ENCODE measurements at places on chromosomes 4 and X.

- no peak for DNase-seq
Measured at GRCh38 chr4:11209826-11210225, 218.9 kb downstream of the HS3ST1 start.

DNA sequence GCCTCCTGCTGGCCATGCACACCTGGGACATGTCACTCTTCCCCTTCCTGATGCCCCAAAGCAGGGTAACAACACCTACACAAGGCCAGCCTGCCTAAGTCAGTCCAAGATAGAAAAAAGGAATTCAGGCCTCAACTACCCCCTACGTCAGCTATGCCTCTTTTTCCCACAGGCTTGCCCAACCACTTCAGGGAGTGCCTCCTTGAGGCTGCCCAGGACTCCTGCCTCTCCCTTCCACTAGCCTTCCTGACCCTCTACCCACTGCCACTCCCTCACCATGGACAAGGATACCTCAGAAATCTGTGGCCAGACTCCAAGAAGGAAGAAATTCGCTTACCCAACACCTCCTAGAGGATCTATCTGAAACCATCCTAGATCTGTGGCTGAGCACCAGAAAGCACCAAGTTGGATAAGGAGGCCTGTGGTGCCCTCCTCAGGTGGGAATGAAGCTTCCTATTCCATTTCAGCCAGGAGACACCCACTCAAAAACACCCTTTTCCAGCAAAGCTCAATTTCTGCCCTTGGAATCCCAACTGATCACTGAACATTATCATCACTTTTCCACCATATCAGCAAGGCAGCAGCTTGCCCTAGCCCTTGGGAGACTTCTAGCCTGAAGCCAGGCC, 1.8 kb downstream of the KDM5C start:
- no peak for DNase-seq

DNA sequence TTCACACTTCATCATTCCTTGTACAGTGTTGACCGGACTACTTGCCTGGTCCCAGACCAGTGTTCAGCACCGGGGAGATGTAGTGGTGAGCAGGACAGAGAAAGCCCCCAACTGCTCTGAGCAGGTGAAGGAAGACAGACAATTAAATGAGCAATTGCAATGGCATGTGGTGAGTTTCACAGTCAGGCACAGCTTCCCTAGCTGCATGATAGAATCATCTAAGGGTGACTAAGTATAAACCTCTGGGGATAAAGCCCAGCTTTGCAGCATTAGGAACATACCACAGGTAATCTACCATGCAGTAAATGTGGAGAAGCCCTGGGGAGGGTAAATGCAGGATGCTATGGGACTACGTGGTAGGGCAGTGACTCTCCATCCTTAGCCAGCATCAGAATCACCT, 47.8 kb downstream of the TMA16 start:
- no peak for DNase-seq

DNA sequence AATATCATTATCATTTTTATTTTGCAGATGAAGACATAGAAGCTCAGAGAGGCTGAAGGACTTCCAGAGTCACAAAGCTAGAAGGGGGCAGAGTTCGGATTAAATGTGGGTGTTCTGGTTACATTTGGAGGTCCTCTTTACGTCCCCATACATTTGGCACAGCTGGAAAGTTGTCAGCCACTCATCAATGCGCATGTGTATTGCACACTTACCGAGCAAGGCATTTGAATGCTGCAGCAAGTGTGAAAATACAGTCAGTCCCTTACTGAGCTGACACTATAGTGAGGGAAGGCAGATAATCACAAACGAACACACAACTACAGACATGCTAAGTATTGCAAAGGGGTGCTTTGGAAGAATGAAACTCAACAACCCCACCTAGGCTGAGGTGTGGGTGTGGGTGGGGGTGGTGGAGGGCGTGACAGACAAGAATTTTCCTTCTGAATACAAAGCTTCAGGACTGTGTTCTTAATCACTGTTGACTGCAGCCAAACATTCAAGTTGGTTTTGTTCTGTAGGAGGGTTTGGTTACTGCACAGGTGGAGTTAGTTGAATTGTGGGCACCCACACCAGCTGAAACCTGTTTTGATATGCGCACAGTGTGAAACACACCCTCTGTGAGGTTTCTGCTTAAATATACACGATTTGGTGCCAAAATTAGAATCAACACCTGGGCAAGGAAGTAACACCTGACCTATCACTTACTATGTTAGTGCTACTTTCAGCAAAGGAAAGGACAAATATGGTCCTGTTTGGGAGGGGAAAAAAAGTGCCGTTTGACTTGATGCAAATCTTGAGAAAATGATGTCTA, 72.4 kb downstream of the COQ2 start:
- no peak for DNase-seq

Data from nucleus accumbens (tissue), 56 donors.